ENCODE measurements at places on chromosomes 11 and 22. TPM values are rescaled to one million over a fixed set of nuclear protein-coding genes. Genes with fewer than 3 reads are reported as not detected.

DNA sequence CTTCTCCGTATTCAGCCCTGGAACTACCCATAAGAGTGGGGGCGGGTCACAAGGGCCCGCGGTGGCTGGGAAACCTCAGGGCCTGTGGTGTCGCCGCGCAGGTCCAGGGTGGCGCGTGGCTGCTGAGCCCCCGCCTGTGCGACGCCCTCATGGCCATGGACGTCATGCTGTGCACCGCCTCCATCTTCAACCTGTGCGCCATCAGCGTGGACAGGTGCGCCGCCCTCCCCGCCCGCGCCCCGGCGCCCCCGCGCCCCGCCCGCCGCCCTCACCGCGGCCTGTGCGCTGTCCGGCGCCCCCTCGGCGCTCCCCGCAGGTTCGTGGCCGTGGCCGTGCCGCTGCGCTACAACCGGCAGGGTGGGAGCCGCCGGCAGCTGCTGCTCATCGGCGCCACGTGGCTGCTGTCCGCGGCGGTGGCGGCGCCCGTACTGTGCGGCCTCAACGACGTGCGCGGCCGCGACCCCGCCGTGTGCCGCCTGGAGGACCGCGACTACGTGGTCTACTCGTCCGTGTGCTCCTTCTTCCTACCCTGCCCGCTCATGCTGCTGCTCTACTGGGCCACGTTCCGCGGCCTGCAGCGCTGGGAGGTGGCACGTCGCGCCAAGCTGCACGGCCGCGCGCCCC is 2.4 kb downstream of the DRD4 start:
- DNase-seq, result peak; percentile 38
- H3K4me3 ChIP-seq, result no peak overlapping the region
- H3K27me3 ChIP-seq, result peaks cover 40% of the 10 kb centered on the region

GRCh38 chr11:42410251-42410955 is 901.4 kb upstream of the API5 start:
- no peaks in the 10 kb centered on the region for H3K27me3 ChIP-seq
- no peaks in the 10 kb centered on the region for H3K36me3 ChIP-seq
- H3K4me3 ChIP-seq, result no peak overlapping the region
- H3K4me1 ChIP-seq, result no peaks in the 10 kb centered on the region
- peak; percentile 5 for DNase-seq
- no peak overlapping the region for H3K27ac ChIP-seq

DNA sequence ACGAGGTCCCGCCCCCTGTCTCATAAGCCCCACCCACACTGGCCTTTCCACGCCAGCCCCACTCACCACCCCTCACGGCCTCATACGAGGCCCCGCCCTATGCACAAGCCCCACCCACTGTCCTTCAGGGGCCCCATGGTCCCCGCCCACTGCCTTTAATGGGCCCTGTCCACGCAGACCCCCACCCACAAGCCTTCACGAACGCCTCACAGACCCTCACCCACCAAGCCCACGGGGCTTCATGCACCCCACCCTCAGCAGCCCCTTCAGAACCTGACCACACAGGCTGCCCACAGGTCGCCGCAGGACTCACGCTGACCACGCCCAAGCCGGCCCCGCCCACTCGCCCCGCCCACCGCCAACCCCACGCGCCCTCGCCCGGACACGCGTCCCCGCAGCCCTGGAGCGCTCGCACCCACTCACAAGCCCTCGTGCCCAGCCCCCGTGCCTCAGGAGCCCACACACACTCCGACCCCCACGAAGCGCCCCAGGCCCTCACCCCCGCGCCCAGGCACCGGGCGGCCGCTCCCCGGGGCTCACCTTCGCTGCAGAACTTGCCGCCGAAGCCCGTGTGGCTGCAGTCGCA is 10.5 kb downstream of the NRXN2 start:
- H3K4me3 ChIP-seq, result no peak overlapping the region
- no peak overlapping the region for H3K27ac ChIP-seq
- no peaks in the 10 kb centered on the region for H3K36me3 ChIP-seq

DNA sequence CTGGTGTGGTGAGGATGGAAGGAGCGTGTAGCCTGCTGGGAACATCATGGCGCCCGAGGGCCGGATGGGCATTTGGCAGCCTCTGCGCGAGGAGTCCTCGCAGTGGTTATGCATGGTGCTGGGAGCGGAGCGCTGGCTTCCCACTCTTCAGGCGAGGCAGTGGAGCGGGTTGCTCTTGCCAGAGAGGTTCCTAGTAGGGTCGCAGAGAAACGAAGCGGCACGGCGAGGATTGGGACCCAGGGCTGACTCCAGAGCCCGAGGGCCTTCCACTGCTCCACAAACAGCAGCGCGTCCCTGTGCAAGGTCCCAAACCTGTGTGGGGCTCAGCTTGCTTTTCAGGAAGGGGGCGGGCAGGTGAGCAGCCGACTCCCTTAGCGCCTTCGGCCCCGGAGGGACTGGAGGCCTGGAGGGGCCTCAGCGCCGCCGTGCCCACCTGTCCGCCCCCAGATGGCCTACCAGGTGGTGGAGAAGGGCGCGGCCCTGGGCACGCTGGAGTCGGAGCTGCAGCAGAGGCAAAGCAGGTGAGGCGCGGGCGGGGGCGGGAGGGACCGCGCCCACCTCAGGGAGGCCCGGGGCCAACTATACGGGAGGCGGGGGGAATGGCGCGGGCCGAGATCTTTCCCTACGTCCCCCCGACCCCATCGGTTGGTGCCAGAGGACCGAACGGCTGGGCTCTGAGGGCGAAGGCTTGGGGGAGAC is 7.2 kb downstream of the ATG16L2 start:
- no peaks in the 10 kb centered on the region for H3K36me3 ChIP-seq
- no peaks in the 10 kb centered on the region for H3K27me3 ChIP-seq
- peak overlapping the region; percentile 70 for H3K4me3 ChIP-seq
- H3K4me1 ChIP-seq, result peaks cover 11% of the 10 kb centered on the region
- DNase-seq, result peak; percentile 39

DNA sequence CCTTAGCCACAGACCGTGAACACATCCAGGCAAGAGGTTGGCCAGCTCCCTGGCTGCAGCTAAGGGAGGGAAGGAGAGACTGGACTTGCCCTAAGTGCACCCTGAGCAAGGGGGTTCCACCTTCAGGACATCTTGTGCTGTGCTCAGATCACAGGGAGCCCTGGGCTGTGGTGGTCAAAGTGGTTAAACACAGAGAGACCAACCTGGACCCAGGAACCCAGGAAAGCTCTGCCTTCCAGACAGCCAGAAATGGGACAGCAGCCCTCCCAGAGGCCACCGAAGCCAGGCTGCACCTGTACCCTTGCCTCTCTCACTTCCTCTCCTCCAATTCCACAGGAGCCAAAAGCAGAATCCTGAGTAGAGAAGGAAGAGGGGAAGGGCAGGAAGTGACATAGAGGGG is 105.2 kb upstream of the TMEM45B start:
- no peak for DNase-seq
- H3K36me3 ChIP-seq, result no peaks in the 10 kb centered on the region
- H3K27ac ChIP-seq, result no peak overlapping the region
- H3K4me3 ChIP-seq, result no peak overlapping the region
- no peaks in the 10 kb centered on the region for H3K4me1 ChIP-seq

DNA sequence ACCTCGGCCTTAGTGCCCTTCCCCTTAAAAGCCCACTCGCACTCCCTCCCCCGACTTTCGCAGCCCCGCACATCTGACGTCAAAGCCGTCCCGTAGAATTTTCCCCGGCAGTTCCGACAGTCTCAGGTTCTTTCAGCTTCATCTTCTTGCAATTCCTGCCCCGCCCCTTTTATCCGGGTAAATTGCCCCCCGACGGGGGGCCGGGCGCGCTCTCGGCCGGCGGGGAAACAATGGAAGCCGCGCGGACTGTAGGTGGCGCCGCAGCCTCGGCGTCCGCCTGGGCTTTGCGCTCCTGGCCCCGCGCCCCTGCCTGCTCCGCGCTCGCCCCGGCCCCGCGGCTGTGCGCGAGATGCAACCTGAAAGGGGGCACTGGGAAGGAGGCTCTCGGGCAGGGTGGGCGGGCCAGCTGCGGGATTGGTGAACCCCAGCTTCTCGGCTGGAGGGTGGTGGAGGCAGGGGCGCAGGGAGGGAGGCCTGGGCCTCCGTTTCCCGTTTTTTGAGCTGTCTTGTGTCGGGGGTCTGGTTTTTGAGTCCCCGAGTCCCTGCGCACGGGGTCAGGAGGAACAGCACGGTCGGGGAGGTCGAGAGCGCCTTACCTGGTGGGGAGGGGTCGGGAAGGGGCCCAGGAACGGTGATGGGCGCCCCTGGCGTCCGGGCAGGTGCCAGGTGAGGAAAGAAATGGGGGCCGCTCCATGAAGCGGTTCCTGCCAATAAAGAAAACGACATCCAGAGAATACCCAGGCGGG is 859 bp upstream of the FGF19 start:
- H3K4me3 ChIP-seq, result peak overlapping the region; percentile 42
- no peak overlapping the region for H3K27ac ChIP-seq
- peak; percentile 80 for DNase-seq
- peaks cover 49% of the 10 kb centered on the region for H3K27me3 ChIP-seq

GRCh38 chr11:121550247-121551030 is 97.7 kb upstream of the SORL1-AS1 start:
- H3K27ac ChIP-seq, result no peak overlapping the region
- no peaks in the 10 kb centered on the region for H3K4me1 ChIP-seq
- H3K27me3 ChIP-seq, result no peaks in the 10 kb centered on the region
- H3K4me3 ChIP-seq, result no peak overlapping the region
- no peaks in the 10 kb centered on the region for H3K36me3 ChIP-seq

DNA sequence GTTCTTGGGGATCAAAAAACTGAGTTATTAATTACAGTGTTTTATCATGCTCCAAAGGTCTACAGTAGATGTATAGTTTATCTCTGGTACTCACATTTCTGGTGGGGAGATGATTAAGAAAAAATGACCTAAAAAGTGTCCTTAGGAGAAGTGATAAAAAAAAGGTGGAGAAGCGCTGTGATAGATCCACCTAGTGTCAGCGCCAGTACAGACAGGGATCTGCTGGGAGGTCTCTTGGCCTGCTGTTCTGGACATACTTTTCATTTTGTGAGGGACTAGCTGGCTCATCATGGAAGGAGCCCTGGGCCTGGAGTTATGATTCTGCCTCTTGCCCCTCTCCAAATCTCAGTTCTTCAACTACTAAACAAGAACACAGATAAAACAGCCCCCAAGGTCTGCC is 2.9 kb downstream of the ELF5 start:
- DNase-seq, result no peak
- no peaks in the 10 kb centered on the region for H3K27me3 ChIP-seq
- H3K36me3 ChIP-seq, result no peaks in the 10 kb centered on the region

- DNase-seq, result peak; percentile 80
- H3K4me1 ChIP-seq, result peaks cover 18% of the 10 kb centered on the region
- H3K27me3 ChIP-seq, result no peaks in the 10 kb centered on the region
- no peaks in the 10 kb centered on the region for H3K36me3 ChIP-seq
- H3K4me3 ChIP-seq, result peak overlapping the region; percentile 80
These were observed 517 bp downstream of the HIRA start for GRCh38 chr22:19430890-19431541.

DNA sequence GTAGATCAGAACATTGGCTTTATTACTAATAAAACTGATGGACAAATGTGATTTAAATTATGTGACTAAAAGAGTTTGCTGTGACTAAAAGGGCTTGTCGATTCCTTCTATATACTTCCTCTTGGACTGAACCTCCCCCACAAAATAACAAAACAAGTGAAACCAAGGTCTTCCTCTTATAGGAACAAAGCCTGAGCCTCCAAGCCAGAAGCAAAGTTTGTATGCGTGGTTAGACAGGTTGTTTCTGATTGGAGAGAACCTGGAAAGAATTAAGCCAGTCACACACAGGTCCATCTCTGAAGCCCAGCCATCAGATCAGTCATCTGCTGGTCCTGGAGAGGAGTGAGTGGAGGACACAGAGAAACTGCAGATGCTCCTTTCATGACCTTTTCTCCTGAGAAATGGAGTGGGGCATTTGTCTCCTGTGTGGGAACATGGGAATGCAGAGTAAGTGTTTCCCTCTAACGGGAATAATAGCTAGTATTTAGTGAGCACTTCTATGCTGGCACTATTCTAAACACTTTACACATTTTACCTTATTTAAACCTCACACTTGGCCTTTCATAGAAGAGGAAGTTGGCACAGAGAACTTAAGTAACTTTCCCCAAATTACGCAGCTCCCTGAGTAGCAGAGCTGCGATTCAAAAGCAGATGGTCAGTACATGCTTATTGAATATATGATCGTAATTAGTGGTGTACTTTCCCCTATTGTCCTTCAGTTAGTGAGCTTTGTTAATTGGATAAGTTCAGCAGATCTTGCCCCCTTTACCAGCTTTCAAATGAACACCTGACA is 77.1 kb downstream of the UVRAG start:
- no peak overlapping the region for H3K27ac ChIP-seq
- H3K4me3 ChIP-seq, result no peak overlapping the region
- H3K36me3 ChIP-seq, result no peaks in the 10 kb centered on the region
- no peaks in the 10 kb centered on the region for H3K4me1 ChIP-seq
- no peaks in the 10 kb centered on the region for H3K27me3 ChIP-seq

DNA sequence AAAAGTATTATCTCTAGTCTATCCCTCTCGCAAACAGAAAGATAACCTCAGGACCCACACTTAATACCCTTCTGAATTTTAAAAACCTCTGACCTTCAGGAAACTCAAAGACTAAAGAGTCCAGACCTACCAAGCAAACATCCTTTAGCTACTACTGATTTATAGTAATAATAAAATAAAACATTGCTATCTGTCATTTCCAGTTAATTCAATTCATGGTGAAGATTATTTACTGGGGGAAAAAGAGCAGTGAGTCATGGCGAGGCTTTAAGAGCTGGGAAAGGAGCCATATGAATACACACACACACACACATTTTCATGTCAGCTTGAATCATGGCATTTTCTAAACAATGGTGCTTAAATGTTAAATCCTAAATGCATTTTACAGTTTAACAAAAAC is 87.1 kb downstream of the FAM76B start:
- no peaks in the 10 kb centered on the region for H3K36me3 ChIP-seq
- H3K27me3 ChIP-seq, result no peaks in the 10 kb centered on the region
- H3K4me1 ChIP-seq, result peaks cover 11% of the 10 kb centered on the region
- peak overlapping the region; percentile 38 for H3K27ac ChIP-seq

DNA sequence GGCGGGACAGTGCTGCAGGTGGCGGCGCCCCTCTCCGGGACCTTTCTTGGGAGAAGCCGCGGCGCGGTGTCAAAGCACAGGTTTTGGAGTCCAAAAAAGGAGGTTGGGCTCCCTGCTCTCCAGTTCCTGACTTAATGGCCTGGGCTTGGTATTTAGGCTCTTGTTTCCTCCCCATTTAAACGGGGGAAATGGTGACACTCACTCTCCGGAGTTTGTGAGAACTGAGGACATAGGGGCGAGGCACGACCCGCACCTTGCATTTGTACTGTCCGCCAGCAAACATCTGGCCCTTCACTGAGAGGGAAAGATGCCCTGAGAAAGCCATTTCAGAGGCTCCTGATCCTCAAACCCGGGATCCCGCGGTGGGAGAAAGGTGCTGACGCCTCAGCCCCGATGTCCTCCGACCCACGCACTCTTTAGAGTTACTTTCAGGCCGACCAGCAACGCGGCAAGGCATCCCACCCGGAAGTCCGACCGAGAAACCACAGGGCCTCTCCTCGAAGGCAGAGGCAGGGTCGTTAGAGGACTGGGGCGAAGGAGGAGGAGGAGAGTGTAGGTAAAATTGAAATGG is 2.9 kb upstream of the WDR74 start:
- peak overlapping the region; percentile 4 for H3K4me3 ChIP-seq
- peaks cover 9% of the 10 kb centered on the region for H3K4me1 ChIP-seq
- no peaks in the 10 kb centered on the region for H3K36me3 ChIP-seq
- DNase-seq, result peak; percentile 46

NCAM1 gene
- 27.2 TPM for total RNA-seq

LMO2 gene
- 2.5 TPM for total RNA-seq

CTSW gene
- not detected for total RNA-seq

GAL gene
- total RNA-seq, result 0.44 TPM

APOA4 gene
- total RNA-seq, result 1,133 TPM
